ENCODE measurements at places on chromosomes 5 and 9.

DNA sequence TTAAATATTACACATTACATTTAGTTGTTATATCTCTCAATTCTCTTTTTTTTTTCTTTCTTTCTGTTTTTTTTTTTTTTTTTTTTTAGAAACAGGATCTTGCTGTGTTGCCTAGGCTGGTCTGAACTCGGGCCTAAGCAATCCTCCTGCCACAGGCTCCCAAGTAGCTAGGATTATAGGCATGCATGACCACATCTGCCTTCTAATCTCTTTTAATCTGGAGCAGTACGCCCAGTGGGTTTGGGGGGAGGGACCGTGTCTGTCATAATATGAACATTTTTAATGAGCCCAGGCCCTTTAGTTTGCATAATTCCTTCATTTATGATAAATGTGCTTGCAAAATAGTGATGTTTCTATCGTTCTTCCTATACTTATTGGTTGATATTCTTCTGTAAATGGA, 10.3 kb downstream of the RHOBTB3 start:
- no peak for DNase-seq

GRCh38 chr5:129963359-129963758, 59.1 kb downstream of the CHSY3 start:
- no peak for DNase-seq

DNA sequence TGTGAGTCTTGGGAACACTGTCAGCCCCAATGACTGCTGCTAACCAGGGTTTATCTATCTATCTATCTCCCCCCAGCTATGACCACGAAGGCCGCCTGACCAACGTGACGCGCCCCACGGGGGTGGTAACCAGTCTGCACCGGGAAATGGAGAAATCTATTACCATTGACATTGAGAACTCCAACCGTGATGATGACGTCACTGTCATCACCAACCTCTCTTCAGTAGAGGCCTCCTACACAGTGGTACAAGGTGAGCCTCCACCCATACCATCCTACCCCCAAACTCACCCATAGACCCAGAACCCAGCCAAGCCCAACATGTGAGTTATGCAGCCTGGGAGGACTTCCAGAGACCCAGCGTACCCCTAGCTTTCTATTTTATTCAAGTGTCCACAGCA, 65.4 kb upstream of the WWC1 start:
- DNase-seq: no peak

GRCh38 chr9:129354498-129354897, 176.4 kb upstream of the IER5L start:
- no peak for DNase-seq

DNA sequence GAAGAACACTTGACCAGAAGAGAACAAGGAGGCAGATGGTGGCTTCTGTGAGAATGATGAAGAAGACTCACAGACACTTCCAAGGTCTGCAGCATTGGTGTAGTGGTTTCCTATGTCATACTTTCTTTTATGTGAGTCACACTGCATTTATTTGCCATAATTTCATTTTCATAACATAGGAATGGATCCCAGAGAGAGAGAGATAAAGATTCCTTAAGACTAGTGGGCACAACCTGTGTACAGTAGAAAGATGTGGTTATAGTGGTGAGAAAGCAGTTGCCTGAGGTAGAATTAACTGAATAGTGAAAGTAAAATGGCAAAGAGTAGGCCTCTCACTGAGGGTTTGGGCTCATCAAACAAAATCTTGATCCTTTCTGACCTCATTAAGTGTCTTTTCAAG, 7.6 kb upstream of the CCDC152 start:
- DNase-seq: no peak

- no peak for DNase-seq
These were observed 7.7 kb downstream of the PAX5 start for GRCh38 chr9:37026113-37026930.

DNA sequence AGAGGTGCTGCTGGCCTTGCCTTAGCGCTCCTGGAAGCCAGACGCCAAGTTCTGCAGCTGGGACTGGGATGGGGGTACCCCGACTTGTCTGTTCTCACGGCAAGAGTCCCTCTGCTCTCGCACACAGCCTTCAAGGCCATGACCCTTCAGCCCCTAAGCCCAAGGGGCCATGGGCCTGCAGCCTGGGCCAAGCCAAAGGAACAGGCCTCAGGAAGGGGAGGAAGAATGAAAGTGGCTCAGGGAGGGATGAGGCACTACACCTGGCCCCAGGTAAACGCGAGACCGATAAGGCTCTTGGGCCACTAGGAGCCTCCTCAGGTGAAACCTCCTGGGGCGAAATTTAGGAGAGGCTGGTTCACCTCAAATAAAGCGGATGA, 3.9 kb downstream of the EBF1 start:
- DNase-seq: no peak

GRCh38 chr5:172849606-172850453, 15.8 kb downstream of the ERGIC1 start:
- peak; percentile 76 for DNase-seq

DNA sequence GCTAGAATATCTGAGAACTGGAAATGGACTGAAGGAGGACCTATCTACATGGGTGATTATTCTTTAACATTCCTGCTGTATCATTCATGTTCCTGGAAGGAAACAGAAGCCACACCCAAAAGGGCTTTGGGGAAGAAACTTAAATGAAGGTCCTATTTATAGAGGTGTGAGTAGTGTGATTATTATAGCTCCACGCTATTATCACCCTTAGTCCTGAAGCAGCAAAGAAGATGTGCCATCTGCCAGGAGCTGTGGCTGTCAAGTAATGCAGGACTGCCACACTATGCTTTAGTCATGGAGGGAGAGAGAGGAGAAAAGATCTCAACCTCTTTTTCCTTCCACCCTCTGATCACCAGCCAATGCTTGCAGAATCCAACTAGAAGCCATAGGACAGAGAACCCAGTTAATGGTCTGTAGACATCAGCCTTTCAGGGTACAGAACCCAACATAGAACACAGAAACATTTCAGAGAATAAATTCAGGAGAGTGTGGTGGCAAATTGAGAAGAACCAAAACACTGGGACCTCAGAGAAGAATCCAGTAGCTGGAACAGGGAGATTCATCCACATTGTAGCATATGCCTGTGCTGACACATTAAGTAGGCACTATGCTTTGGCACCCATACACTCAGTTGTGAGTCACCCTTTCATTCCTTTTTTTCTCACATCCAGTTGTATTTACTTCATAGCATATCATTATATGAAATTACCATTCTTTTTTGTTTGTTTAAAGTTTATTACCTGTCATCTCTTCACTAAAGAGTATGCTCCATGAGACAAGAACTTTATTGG, 21.0 kb upstream of the RNF180 start:
- DNase-seq: no peak

GRCh38 chr5:173689171-173689736, 72.8 kb upstream of the BOD1 start:
- no peak for DNase-seq

- no peak for DNase-seq
These were observed 7.1 kb upstream of the MYOZ3 start for GRCh38 chr5:150653762-150654556.

DNA sequence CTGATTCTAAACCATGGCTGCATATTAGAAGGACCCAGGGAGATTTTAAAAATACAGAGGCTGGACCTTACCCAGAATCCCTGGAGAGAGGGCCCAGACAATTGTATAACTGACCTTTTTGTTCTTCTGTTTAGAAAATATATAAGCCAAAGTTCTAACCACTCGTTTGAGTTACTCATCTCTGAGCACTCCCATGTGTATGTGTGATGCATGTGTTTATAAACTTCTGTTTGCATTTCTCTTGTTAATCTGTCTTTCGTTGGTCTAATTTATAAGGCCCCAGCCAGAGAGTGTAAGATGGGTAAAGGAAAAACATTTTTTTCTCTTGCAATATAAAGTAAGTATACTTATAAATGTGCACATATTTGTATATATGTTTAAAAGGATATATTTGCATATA, 443.9 kb downstream of the ZNF608 start:
- no peak for DNase-seq

- DNase-seq: no peak
These were observed 47.8 kb downstream of the AHRR start for GRCh38 chr5:369151-369868.

- no peak for DNase-seq
These were observed 41.6 kb upstream of the TMEM215 start for GRCh38 chr9:32741706-32742105.

DNA sequence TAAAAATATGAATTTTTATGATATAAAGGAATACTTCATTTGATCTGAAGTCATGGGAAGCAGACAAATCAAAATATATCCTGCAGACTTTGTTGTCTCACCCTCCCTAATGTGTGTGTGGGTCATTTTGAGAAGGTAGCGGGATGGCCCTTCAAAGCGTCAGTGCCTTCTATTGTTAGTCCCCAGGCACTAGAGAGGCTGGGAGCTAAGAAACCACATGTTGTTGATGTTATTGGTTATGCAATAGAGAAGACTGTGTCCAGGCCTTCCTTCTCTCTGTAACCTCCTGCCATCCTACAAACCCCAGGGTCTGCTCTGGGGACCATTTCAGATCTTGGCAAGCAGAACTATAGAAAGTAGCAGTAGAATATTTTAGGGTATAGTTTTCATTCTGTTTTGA, 94.7 kb downstream of the NLN start:
- no peak for DNase-seq

DNA sequence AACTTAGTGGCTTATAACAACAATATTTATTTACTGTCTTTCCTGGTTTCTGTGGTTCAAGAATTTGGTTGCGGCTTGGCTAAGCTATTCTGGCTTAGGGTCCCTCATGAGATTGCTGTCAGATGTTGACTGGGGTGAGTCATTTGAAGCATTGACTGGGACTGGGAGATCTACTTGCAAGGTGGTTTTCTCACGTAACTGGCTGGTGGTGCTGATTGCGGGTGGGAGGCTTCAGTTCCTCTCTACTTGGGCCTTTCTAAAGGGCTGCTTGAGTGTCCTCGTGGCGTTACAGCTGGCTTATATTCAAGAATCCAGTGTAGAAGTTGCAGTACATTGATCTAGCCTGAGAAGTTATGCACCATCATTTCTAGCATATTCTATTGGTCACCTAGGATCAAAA, 218.5 kb upstream of the ELAVL2 start:
- no peak for DNase-seq

DNA sequence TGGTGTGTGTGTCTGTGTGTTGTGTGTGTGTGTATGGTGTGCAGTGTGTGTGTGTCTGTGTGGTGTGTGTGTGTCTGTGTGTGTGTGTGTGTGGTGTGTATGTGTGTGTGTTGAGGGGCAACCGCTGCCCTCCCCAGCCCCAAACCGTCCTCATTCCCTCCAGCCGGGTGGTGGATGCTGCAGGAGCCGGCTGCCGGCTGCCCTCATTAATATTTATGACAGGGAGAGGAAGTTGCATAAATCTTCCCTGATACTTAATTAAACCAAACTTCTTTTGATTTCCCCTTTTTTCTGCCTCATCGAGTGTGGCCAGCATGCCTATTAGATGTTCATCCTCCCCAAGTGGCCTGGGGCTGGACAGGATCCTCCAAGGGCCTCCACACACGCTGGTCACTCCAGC, 121.4 kb upstream of the MVB12B start:
- no peak for DNase-seq

GRCh38 chr5:64744914-64745313, 23.6 kb downstream of the SREK1IP1 start:
- no peak for DNase-seq

GRCh38 chr5:125725691-125726090, 697.5 kb upstream of the GRAMD2B start:
- no peak for DNase-seq

GRCh38 chr5:135631391-135631790, 52.6 kb upstream of the CXCL14 start:
- no peak for DNase-seq

Data from memory B cell (primary cell).